ENCODE measurements at places on chromosomes 6 and 20.

GRCh38 chr20:19589787-19590362, 168.2 kb upstream of the RIN2 start:
- DNase-seq: no peak

DNA sequence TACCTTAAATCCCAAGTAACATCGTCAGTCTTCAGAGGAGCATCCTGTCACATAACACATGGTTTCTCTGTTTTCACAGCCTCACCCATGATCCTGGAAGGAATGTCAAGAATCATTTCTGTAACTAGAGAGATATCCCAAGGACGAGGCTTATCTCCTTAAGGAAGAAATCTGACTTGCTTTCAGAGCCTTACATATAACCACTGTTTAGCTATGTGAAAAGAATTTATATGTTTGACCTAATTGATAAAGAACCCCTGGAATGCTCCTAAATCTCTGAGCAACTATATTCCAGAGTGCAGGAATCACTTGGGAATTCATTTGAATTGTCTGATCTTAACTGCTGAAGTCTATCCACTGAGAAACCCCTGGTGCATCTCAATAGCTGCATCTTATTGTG, 243.1 kb downstream of the ALDH8A1 start:
- no peak for DNase-seq

DNA sequence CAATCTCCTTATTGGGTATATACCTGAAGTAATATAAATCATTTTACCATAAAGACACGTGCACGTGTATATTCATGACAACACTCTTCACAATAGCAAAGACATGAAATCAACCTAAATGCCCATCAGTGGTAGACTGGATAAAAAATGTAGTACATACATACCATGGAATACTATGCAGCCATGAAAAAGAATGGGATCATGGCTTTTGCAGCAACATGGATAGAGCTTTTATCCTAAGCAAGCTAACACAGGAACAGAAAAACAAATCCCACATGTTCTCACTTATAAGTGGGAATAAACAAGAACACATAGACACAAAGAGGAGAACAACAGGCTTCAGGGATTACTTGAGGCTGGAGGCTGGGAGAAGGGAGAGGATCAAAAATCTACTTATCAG, 208.3 kb upstream of the QKI start:
- DNase-seq: no peak

DNA sequence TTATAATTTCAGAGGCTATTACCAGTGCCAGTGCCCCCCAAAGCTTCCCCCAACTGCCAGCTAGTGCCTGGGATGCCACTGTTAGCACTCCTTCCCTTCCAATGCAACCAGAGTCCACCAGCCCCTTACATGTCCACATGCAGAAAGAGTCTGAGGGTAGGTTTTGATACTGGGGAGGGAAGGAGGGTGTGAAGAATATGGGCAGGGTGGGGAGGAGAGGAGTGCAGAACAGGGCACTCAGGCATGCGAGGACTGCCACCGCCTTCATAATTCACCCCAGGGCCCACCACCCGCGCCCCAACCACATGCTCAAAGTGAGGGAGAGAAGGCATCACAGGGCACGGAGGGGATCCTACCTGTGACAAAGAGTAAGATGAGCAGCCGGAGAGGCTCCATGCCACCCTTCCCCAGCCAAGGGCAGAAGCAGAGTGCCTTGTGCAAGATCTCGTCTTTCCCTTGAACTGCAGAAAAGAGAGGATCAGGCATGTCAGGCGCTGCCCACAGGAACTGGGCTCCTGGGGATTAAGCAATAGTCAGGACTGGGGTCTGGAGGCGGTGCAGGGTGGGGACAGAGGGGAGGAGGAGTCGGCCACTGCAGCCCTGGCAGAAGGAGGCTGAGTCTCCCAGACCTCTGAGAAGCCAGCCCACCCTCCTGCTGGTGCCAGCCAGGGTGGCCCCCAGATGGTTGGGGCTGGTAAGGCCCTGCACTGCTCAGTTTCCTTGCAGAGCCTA, at the start of gene TREM2:
TSS of gene TREM2 (minus strand) at position 430 of the 732 bp plus-strand sequence. CDS start at position 396, 34 bp downstream.
- DNase-seq: no peak

- DNase-seq: no peak
These were observed 50.3 kb downstream of the FOXA2 start for GRCh38 chr20:22533823-22534751.

DNA sequence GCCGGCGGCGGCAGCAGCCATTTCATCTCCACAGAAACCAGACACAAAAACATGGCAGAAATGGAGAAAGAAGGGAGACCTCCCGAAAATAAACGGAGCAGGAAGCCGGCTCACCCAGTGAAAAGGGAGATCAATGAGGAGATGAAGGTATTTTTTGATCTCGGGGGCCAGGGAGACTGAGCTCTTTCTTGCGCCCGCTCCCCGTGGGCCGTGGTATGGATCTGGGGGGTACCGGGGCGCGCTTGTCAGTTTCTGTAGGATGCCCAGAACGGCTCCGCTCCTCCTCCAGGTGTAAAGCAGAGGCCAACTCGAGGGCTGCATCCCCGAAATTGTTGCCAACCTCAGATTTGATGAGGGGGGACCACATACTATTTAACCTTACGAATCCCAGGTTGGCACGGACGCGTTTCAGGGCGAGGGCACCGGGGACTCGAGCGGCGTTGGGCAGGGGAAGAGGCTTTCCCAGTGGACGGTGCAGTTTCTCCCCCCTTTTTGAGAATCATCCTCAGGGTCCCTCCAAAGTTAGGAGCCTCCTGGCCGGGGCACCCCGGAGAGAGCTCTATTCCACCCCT, 735 bp downstream of the SOBP start:
- DNase-seq: no peak

GRCh38 chr20:42102000-42102399, 483.8 kb upstream of the CHD6 start:
- no peak for DNase-seq

Measured in stimulated activated CD4-positive, alpha-beta T cell treated with anti-CD3 and anti-CD28 coated beads, TNF-alpha, amount 100 ng/mL, for 4 hours (primary cell).